ENCODE measurements at places on chromosomes 5 and 9. TPM values are rescaled to one million over a fixed set of nuclear protein-coding genes. Genes with fewer than 3 reads are reported as not detected.

The TAF11L10 gene
- total RNA-seq, result not detected

The PTGER4 gene
- total RNA-seq, result 1.3 TPM

The ARAP3 gene
- total RNA-seq, result 5.4 TPM

The ARID3C gene
- 0.45 TPM for total RNA-seq

The SLC34A3 gene
- total RNA-seq, result not detected

The NMUR2 gene
- not detected for total RNA-seq

The GNA14 gene
- total RNA-seq, result 9.0 TPM

The C9orf153 gene
- 1.6 TPM for total RNA-seq

The MARVELD2 gene
- total RNA-seq, result 2.1 TPM

The HTR4 gene
- 0.54 TPM for total RNA-seq

The CDKN2B gene
- total RNA-seq, result 0.09 TPM

The FOXD4L3 gene
- total RNA-seq, result not detected

The NOL6 gene
- 12.2 TPM for total RNA-seq

The SLCO6A1 gene
- not detected for total RNA-seq

The PPP6C gene
- total RNA-seq, result 23.1 TPM

The OTP gene
- total RNA-seq, result 0.27 TPM

Data from cerebellum (tissue), 4 donors.